Calu3 (cell line): ENCODE measurements at places on chromosomes 12 and 14. TPM values are rescaled to one million over a fixed set of nuclear protein-coding genes. Genes with fewer than 3 reads are reported as not detected.
A peak's percentile ranks its signal among the peaks of the same experiment; 100 is the strongest.

SRRM4 gene
- not detected in 2 replicates for total RNA-seq

SPIC gene
- total RNA-seq, result not detected in 2 replicates

SLC15A5 gene
- total RNA-seq, result not detected in 2 replicates

TEX52 gene
- not detected in 2 replicates for total RNA-seq

CFAP251 gene
- 3.8 and 5.0 TPM in 2 replicates for total RNA-seq

FAM181A gene
- total RNA-seq, result not detected in 2 replicates

SELPLG gene
- total RNA-seq, result 0.54 and 0.76 TPM in 2 replicates

MYH6 gene
- not detected in 2 replicates for total RNA-seq

MDP1 gene
- 7.4 and 8.9 TPM in 2 replicates for total RNA-seq

SERPINA10 gene
- total RNA-seq, result not detected in 2 replicates

KRT72 gene
- total RNA-seq, result not detected in 2 replicates

NID2 gene
- total RNA-seq, result not detected in 2 replicates

CMAS gene
- total RNA-seq, result 35.6 and 40.1 TPM in 2 replicates

POTEM gene
- not detected in 2 replicates for total RNA-seq

GRCh38 chr12:112198120-112198733, 72.9 kb downstream of the TRAFD1 start:
- DNase-seq, result peak; percentile 74

- DNase-seq, result peak; percentile 13
Observed at GRCh38 chr14:96567289-96567899, 65.2 kb downstream of the PAPOLA start.

DNA sequence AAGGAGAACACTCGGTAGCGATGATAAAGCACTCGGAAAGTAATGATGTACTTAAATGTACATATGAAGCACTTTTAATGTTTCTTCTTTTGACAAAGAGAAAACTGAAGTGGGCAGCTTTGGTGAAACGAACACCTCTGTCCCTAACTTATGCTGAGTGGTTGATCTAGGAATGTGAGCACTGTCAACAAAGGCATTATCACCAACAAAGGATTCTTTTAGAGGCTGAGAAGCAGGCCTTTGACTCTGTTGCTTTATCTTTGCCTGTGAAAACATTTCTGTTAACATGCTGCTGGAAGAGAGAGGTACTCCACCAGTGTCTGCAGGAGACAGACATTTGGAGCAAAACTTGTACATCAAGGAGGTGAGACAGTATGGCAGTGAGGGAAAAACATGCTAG, 103.2 kb upstream of the VRK1 start:
- DNase-seq, result no peak

- DNase-seq, result no peak
Observed at GRCh38 chr14:104433401-104434213, 146.0 kb upstream of the C14orf180 start.

DNA sequence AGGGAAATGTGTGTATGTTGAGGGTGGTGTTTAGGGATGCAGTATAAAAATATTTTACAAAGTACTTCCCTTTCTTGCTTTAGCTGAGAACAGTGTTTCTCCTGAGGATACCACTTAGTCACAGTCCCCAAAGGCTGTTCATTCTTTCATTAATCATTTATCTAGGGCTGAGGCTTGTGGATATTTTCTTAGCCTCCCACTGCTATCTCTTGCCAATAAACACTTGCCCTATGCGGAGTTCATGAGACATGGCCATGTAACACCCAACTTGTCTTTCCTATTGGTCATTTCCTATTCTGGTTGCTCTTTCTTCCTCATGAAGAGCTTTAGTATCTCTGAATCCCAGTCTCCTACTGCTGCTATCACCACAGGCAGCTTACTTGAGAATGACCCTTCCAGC, 75.1 kb downstream of the ETNK1 start:
- DNase-seq, result no peak

- no peak for DNase-seq
Observed at GRCh38 chr12:106601496-106601895, 18.7 kb downstream of the RFX4 start.

GRCh38 chr12:115491511-115492250, 785.8 kb downstream of the MED13L start:
- no peak for DNase-seq

DNA sequence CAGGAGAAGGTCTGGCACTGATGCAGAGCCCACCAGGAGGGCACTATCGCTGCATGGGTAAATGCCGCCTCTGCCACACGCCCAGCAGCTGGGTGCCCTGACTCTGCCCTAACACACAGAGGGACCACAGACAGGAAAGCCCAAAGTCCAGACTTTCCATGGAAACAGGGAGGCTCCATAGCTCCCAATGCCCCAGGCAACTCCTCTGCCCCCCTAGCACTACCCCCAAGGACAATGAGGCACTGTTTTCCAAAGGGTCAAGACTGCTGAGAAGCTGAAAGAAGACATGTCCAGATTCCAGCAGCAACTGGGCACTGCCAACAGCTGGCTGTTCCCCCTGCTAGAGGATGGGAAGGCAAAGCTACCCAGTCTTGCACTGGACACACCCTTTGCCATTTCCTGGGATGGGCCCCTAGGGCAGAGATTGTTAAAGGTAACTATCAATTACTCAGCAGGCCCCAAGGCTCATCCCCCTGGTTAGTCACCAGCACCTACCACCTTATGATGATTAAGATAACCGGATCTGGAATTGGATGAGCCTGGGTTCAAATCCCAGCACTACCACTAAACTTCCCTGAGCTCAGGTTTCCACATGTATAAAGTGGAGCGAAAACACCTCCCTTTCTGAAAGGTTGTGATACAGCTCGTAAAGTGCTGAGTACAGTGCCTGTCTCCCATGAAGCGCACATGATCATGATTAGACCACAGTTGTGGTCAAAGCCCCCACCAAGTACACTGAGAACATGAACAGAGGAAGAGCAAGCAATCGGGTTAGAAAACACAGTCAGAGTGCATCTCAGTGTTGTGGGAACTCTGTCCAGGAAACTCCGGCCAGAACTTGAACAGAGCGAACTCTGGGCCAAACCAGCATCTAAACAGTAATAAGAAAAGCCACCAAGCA, 3.3 kb downstream of the PXN start:
- DNase-seq, result peak; percentile 34

DNA sequence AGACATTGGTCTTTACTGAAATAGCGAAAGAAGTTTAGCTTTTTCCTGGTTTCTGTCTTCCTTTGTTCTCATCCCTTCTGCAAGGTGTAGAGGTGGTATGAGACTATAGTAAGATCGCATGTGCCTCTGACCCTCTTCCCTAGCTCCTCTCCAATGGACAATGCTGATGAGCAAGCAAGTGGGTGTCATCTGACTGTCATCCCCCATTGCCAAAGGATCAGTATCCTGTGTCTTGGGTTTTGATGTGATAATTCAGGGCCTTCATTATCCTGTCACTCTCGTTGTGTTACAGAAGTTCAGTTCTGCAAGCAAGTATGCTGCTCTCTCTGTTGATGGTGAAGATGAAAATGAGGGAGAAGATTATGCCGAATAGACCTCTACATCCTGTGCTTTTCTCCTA, 10.0 kb upstream of the TNS2 start:
- DNase-seq, result no peak

- DNase-seq, result no peak
Observed at GRCh38 chr14:105887692-105888091, 361.3 kb downstream of the TMEM121 start.

DNA sequence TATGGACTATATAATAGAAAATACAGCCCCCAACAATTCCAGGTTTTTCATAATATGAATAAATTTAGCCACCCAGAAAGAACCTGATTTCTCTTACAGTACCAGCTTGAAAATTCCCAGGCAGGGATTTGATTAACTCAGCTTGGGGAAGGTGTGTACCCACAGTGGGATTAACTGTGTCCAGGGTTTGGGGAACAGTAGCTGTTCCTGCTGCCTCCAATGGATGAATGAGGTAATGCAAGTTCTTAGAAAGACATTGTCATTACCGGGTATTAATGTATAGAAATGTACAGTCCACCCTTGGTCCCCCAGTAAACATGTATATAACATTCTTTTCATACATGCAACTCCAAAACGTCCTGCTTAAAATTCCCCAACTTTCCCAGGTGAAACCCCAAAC, 115.6 kb downstream of the LRIG3 start:
- DNase-seq, result peak; percentile 7

- peak; percentile 69 for DNase-seq
Observed at GRCh38 chr14:29926701-29927375, 809 bp downstream of the PRKD1 start.

DNA sequence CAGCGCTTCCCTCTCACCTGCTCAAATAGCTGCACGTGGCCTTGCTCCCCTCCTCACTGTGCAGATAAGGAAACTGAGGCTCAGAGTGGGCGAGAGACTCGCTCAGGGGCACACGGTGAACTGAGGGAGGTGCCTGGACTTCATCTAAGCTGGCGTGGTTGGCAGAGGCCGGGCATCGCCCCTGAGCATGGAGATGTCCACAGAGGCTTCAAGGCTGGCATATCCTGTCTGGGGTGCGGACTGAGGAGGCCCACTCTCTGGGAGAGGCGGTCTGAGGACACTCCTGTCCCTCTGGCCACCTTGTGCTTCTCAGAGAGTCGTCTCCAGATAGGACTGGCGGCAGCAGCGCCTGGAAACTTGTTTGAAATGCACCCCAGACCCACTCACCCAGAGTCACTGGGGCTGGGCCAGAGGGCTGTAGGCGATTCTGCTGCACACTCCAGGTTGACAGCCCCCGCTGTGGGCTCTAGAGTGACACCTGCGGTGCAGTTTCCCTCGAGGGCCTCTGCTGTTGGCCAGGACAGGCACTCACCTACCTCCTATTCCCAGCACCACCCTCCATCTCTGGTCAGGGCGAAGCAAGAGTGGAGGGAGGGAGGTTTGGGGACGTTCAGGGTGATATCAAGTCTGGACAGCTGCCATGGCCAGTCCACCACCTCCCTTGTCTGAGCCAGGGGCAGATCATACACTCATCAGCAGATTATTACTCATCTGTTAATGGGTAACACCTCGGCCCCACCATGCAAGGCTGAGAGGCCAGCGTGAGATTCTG, 11.2 kb upstream of the LBHD2 start:
- peak; percentile 90 for DNase-seq

- DNase-seq, result no peak
Observed at GRCh38 chr14:31966896-31967668, 110.0 kb upstream of the ARHGAP5 start.

GRCh38 chr12:40011775-40012129, 94.1 kb downstream of the SLC2A13 start:
- DNase-seq, result no peak

DNA sequence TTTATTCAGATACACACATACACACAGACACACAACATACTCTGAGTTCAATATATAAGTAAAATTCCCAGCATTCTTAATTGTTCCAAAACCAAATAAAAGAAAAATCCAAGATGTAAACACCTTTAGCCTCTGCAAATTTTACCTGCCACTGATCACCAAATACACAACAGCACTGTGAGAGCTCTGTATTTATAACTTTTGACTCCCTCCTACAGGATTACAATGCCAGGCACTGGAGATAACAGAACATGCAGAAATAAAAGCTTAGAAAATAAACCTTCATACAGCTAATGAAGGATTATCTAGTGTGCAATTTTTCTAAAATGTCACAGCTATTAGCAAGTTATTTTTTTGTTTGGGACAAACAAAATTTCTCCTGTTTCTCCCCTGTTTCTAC, 85.0 kb downstream of the TAOK3 start:
- DNase-seq, result no peak

DNA sequence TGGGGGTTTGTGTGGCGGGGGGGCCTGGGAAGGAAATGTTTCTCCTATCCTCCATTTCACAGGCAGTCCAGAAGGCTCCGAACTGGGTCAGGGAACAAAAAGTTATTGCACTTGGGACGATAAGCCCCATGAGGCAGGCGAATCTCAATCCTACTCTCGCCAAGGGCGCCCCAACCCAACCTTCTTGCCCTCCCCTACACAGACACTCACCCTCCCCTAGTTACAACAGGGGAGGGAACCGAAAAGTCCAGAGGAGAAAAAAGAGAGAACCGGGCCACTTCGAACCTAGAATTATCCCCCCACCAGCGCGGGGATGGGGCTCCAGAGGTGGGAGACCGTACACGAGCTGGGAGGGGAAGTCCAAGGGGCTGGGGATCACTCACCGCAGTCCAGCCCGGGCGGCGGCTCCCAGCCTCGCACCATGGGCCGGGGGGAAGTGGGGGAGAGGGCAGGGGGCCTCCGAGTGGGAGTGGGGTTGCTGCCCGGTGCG, 357 bp downstream of the HOMEZ start:
- DNase-seq, result no peak

DNA sequence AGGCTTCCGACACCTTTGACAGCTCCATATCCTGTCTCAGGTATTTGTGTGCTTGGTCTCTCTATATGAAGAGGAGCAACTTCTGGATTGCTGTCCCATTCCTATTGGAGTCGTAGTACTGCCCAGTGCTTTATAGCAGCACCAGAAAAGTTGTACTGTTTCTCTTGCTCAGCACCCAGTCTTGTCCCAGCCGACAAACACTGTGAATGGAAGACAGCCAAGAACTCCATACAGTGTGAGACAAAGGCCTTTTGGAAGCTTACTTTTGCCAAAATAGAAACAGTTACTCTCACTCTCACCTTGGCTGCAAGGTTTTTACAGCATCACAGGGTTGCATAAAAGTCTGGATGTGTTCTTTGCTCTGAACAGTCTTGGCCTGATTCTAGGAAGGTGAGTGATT, 105.3 kb downstream of the TGFB3 start:
- DNase-seq, result no peak

DNA sequence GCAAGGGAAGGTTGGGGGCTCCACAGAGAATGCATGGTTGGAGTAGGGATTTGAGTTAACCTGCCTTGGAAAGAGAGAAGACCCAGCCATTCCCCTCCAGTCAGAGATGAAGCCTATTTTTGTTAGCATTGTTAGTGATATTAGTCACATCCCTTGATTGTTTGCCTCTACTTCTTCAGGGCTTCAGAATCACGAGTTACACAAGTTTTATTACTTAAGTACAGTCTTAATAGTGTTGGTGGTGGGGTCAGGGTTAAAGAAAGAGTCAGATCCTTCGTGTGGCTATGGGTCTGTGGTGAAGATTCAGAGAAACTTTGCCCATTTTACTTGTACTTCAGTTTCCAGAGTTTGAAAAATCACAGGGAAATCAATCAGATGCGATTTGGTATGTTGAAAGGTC, 363.1 kb downstream of the LRIG3 start:
- no peak for DNase-seq

- no peak for DNase-seq
Observed at GRCh38 chr12:111202237-111202915, 166.5 kb downstream of the PHETA1 start.

DNA sequence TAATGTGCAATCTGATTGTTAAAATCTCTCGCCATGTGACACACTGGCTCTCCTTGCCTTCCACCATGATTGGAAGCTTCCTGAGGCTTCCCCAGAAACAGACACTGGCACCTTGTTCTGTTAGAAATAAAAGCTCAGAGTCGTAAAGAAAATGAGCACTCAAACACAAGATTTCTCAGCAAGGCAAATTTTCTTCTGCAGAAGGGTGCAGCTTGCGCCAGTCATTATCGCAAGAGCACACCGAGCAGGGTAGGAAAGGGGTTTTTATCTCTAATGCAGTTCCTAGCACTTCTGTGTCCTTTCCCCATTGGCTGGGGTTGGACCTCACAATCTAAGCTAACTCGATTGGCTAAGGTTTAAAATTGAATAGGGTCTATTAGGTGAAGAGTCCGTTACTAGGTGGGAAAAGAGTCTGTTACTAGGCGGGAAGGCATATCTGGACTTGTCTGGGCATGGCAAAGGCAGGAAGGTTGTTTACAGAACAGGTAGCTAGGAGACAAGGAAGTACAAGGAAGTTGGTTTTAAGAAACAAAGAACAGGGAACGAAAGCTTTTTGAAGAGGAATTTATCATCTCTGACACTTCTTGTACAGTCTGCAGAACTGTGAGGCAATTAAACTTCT, 62.6 kb upstream of the BICD1 start:
- DNase-seq, result no peak
